ENCODE measurements at places on chromosomes 12 and 14.
A peak's percentile ranks its signal among the peaks of the same experiment; 100 is the strongest.

GRCh38 chr14:96637521-96637920 lies 135.3 kb downstream of the PAPOLA start:
- DNase-seq: no peak

DNA sequence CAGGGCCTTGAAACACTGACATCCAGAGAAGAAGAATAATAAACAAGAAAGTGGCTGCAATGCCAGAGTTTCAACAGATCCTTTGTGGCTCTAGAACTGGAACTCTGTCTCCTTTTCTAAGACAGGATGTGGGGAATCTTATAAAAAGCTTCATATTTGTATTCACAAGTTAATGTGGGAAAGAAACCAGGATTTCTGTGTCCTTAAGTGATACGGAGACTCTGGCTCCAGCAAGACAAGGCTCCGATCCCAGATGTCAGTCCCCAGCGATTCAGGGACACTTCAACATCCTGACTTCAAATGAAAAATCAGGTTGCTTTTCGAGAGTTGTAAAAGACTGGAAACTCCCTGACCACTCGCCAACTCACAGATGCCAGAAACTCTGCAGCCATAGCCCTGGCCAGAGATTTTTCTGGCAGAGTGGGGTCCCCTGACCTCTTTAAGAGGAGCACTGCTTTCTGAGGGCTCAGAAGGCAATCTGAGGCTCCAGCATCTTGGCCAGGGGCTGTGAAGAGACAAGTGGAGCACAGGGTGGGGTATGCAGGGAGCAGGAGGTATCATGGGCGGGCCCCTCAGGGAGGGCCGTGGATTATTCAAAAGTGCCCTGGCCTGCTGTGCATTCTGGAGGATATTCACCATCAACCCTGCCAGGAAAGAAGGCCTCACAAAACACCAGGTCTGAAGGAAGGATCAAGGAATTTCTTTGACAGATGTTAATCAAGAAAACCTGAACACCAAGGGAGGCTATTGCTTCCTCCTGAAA lies 53.3 kb downstream of the TMX1 start:
- no peak for DNase-seq

- peak; percentile 13 for DNase-seq
Measured at GRCh38 chr12:3202734-3203446, 125.7 kb downstream of the TSPAN9 start.

GRCh38 chr14:103023881-103024473 lies 33.4 kb downstream of the CDC42BPB start:
- DNase-seq: no peak

DNA sequence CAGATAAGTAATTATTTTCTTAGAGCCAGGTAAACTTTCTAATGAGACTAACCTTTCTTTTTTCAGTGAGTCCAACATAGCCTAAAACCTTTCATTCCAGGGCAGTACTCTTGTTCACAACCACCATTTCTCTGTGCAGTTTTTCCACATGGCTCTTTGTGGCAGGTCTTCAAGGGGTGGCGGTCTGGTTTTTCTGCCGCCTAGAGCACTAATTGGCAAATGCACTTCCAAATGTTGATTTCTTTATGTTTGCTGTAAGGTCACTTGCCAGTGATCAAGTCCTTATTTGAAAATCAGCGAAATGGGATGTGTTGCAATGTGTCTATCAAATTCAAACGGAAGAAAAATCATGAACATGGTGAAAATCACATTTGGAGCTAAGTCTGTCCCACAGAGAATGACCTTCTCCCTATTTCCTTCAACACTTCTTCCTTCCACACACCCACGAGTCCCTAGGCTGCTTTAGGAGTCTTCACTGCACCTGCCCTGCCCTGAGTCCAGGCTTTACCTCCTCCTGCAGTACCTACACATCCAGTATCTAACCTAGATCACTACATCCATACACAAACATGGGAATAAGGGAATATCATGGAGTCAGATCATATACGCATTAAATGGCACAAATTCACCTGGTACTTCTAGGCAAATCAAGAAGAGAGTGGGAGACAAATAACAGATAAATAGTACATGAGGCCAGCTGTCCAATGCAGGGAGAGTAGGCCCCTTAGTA lies 1.9 kb downstream of the SRGAP1 start:
- DNase-seq: no peak

DNA sequence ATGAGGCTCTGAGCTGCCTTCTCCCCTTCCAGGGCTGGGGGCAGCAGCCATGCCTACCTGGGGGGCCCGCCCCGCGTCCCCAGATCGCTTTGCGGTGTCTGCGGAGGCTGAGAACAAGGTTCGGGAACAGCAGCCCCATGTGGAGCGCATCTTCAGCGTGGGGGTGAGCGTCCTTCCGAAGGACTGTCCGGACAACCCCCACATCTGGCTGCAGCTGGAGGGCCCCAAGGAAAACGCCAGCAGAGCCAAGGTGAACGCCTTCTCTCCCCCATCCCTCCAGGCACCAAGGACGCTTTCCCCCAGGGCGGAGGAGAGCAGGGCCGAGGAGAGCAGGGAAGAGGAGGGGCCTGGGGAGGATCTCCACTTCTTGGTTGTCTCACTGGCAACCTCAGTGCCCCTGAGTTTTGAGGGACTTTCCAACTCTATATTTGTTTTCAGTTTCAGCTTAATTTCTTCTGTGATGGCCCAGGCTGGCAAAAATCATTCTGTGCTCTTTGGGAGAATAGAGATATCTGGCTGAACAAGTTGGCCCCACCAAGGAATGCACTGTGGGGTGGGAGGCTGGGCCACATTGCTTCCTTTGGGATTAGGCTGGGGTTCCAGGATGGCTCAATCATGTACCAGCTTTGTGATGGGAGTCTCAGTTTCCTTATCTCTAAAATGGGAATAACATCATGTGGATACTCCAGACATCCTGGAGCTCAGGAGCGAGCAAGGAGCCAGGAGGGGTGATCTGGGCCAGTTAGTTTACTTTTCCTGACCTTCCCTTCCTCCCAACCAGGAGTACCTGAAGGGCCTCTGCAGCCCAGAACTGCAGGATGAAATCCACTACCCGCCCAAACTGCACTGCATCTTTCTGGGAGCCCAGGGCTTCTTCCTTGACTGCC lies 1.2 kb downstream of the KHNYN start:
- DNase-seq: no peak

- no peak for DNase-seq
Measured at GRCh38 chr14:89702073-89702875, 252.3 kb downstream of the EFCAB11 start.

DNA sequence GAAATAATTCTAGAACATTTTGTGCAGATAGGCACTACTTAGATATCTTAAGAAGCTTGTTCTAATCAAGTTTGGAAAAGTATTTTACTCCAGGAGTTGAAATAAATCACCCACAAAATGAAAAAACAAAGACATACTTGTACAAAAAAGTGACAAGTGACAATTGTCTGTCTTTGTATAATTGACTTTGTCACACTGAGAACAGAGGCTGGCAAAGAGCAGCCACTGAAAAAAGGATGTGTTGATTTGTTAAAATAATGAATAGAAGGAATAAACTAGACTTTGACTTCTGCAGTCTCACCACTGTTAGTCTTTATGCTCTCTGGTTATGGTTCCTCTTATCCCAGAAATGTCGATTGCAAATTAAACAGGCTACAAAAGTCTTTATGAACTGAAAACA lies 77.6 kb downstream of the PTPRR start:
- DNase-seq: no peak

DNA sequence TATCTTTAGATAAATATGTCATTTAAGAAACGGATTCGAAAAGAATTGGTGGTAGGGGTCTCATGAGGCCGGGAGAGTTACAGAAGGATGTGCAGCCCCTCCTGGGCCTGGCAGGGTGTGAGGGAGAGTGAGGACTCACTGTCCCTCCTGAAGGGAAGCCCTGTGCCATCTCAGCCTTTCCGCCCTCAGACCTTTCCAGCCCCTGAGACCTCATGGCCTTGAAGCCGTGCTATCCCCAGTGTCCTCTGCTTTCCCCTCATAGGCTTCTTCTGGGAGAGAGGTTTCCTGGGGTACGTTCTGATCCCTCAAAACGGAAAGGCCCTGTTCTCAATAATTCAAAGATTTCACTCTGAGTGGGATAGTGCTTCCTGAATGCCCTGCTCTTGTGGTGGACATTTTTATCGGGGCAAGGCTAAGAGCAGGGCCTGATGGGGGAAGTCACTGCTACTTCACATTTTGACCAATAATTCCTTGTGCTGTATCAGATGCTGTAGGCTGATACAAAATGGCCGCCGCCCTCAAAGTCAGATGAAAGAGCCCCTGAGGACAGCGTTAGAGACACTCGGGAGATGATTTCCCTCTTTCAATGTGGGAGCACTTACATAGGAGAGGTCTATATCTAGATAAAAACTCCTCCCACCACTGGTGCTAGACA lies 1.3 kb downstream of the CD4 start:
- no peak for DNase-seq

- DNase-seq: no peak
Measured at GRCh38 chr14:93780813-93781400, 7.4 kb downstream of the PRIMA1 start.

DNA sequence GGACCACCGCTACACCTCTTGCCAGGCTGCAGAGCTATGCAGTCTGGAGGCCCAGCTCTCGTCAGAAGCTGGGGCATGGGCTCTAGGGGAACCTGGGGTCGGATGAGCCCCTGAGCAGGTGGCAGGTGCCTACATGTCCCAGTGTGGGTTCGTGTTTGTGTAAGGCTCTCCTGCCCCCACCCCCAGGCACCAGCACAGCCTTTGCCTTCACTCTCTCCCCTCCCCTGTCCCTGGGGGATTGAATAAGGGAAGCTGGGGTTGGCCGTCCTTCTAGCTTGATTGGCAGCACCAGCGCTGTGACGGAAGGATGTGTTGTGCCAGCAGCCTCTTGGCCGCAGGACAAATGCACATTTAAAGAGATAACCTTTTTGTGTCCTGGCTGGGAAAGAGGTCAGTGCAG lies 34.8 kb upstream of the TSPAN9 start:
- no peak for DNase-seq

DNA sequence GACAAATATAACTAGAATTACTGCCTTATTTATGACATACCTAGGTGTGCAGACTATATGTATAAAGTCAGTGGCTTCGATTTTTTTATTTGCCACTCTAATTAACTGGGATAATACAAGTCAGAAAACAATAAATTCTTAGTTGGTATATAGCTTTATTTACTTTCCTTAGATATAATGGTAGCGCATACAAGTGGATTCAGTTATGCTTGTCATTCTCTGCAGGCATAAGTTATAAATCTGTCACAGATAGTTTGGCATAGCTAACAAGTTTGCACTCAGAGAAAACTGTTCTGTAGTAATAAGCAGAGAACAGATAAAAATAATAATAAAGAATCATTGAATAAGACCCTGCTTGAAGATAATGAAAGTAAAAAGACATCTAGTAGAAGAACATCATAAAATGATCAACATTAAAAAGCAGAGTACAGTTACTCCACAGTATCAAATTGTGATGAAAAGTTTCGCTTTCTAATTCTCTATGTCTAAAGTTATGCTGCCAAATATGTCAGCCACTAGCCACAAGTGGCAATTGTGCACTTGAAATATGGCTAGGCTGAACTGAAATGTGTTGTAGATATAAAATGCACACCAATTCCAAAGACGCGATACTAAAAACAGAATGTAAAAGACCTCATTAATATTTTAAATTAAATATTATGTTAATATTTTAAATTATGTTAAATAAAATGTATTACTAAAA lies 224.1 kb downstream of the SLC25A21 start:
- DNase-seq: no peak

GRCh38 chr12:89492883-89493282 lies 31.7 kb downstream of the GALNT4 start:
- no peak for DNase-seq

GRCh38 chr14:101877766-101878165 lies 86.6 kb upstream of the DYNC1H1 start:
- no peak for DNase-seq

GRCh38 chr12:94372461-94372860 lies 87.2 kb downstream of the CEP83 start:
- DNase-seq: no peak

GRCh38 chr12:11695321-11695720 lies 45.8 kb downstream of the ETV6 start:
- DNase-seq: no peak

- no peak for DNase-seq
Measured at GRCh38 chr14:49970474-49971147, 77.7 kb downstream of the ARF6 start.

DNA sequence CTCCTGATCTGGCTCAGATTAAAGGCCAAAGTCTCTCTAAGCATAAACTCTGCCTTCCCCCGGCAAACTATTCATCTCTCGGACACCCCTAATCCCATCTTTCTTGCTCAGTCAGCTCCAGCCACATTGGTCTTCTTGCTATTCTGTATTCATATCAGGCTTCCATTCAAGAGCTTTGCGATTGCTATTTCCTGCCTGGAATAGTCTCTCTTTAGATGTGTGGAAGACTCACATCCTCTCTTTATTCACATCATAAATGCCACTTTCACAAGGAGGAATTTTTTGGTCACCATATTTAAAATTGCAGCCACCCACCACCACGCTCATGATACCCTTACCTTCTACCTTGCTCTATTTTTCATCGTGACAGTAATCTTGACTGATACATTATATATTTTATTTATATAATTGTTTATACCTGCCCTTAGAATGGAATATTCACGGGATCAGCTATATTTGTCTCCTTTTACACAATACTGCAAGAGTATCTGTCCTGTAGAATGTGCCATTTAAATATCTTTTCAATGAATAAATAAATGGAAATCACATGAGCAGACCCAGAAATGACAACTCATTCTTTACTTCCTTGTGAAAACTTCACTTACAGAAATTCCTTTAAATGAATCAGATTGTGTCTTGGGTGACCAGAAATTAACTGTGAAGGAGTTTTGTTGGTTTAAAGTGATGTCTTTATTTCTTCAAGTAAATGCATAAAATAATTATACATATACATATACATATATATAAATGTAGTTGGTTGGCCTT lies 780.6 kb upstream of the FLRT2 start:
- no peak for DNase-seq

DNA sequence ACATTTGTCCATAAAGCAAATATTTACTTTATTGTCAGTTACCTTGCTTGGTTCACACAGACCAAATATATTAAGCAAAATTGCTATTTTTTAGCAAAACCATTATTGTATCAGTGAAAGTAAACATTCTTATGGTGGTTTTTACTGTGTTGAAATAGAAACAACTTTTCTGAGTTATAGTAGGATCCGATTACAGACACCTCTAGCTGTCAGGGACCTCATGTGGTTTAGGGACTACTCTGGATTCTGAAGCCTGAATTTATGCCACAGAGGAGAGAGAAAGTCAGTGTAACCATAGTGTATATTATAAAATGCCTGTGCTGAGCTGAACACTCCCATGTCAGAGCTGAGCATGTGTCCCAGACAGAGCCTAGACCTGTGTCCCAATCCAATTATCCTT lies 287.5 kb downstream of the FLRT2 start:
- DNase-seq: no peak

GRCh38 chr12:101592448-101592847 lies 2.3 kb upstream of the MYBPC1 start:
- no peak for DNase-seq

DNA sequence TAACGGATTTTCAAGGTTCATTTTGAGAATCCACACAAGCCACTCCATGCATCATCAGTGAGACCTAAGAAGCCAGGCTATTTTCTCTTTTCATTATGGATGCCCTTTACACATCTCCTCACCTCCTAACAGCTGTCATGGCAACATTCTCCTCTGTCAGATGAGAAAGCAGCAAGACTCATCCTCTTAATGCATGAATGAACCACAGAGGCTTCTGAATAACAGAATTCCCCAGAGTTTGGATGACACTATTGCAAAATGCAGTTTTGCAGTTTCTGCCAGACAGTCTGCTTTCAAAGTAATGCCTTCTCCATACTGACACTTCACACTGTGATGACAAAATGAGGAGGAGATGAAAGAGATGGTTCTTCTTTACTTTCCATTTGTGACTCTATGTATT lies 286.7 kb upstream of the GRIP1 start:
- no peak for DNase-seq
